ENCODE measurements at places on chromosomes 2 and 18.
A peak's percentile ranks its signal among the peaks of the same experiment; 100 is the strongest.

DNA sequence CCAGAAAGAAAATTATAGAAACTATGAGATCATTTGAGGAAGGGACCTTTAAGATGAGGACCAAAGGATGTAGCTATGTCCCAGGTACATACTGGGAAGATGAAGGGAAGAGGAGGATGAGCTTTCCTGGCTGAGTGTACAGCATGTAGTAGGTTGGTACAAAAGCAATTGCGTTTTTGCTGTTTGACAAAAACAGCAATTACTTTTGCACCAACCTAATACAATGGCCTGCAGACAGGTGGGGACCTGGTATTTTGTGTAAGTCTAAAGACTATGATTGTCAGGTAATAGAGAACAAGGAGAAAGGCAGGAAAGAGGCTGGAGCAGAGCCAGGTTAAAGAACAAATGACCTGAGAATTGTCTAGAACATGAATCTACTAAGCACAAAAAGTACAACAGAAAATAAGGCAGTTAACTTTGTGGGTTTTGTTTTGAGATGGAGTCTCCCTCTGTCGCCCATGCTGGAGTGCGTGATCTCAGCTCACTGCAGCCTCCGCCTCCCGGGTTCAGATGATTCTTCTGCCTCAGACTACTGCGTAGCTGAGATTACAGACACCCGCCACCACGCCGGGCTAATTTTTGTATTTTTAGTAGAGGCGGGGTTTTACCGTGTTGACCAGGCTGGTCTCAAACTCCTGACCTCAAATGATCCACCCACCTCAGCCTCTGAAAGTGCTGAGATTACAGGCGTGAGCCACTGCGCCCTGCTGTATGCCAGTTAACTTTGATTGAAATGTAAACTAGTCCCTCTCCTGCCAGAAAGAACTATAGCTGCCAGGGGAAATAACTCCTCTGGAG, 3.2 kb upstream of the TGOLN2 start:
- no peak for DNase-seq

DNA sequence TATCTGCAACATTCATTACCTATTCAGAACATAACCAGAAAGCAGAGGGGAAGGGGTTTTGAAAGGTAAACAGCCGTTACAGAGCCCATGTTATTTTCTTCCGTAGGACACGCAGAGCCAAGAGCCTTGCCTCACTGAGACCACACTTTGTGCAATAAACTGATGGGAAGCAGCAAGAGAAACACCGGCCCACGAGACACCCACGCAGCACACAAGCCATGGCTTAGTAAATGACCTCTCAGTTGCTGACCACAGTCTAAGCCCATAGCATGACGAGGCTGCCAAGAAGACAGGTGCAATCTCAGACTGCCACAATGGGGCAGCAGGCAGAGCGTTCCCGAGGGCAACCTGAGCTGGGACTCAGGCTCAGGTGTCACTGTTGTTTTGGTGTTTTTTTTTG, 59.6 kb downstream of the CABYR start:
- no peak for DNase-seq

GRCh38 chr2:12767541-12767940, 50.8 kb downstream of the TRIB2 start:
- no peak for DNase-seq

GRCh38 chr2:94980406-94980805, 45.1 kb upstream of the MAL start:
- DNase-seq, result no peak

DNA sequence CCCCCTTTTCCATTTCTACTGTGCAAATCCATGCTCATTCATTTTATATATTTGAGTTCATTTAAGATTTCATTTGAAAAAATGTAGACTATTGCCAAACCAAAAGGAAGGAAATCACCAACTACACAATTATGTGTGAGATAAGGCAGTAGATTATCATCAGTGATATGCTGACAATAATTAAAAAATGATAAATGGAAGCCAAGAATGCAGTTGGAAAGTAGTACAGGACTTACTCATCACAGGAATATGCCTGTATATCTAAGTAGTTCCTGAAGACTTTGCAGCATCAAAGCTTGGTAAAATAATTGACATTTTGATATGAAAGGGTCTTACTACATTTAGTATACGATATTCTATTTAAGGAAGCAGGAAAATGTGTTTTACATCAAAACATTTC, 166.1 kb upstream of the OTX1 start:
- DNase-seq, result no peak

DNA sequence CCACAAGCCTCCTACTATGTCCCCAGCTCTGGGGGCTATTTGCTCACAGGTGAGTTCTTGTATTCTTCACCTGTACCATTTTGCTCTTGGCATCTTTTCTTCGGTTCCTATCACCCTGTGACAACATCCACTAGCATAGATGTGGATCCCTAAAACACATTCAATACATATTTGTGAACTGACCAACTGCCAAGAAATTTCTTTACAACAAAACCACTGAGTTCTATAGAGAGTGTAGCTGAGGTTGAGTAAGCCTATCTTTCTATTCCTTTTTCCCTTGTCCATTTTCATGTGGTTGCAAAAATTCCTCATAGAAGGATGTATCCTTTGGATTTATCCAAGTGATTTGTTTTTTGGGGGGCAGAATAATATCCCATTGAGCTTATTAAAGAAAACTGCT, 192.7 kb upstream of the ITGA4 start:
- no peak for DNase-seq

DNA sequence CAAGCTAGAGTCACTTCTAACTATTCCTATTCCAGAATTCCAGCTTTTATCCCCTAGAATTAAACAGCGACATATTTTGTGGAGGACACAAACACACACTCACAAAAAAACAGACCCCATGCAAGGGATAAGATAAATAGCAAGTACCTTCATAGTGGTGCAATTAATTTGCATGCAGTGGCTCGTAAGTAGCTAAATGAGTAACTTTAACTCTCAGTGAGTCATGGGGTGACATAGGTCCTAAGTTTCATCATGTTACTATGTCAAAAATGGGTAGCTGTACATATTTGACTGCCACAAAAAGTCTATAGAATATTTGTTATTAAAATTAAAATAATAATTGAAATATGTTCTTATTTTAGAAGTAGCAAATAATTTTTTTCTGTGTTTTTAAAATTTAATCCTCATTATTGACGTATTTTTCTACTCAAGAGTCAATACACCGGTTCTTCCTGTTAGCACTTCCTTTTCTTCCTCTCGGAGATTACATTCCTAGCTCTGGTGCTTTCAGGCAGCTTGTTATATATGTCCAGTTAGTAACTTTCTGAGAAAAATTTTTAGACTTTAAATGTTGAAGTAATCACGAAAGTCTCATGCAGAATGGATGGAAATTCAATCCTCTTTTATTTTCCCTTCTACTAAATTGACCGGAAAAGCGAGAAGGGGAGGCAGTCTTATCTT, 247.0 kb downstream of the KCNH7 start:
- no peak for DNase-seq

GRCh38 chr2:158745067-158745865, 49.9 kb upstream of the DAPL1 start:
- peak; percentile 68 for DNase-seq

DNA sequence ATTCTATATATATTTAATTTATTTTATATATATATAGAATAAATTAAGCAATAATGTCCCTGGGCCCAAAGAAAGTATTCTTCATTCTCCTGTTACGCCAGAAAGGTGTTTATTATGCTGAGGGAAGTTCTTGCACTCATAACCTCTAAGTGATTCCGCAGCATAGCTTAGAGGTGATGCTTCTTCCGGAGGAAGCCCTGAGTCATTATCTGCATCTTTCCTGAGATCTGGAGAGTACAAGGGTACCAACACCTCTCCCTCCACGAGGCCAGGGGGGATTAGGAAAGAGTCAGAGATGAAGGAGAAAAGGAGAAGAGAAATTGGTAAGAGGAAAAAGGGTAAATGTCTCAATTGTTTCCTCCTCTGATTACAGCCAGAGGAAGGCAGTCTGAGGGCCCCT, 43.1 kb upstream of the RTN4 start:
- DNase-seq, result no peak

DNA sequence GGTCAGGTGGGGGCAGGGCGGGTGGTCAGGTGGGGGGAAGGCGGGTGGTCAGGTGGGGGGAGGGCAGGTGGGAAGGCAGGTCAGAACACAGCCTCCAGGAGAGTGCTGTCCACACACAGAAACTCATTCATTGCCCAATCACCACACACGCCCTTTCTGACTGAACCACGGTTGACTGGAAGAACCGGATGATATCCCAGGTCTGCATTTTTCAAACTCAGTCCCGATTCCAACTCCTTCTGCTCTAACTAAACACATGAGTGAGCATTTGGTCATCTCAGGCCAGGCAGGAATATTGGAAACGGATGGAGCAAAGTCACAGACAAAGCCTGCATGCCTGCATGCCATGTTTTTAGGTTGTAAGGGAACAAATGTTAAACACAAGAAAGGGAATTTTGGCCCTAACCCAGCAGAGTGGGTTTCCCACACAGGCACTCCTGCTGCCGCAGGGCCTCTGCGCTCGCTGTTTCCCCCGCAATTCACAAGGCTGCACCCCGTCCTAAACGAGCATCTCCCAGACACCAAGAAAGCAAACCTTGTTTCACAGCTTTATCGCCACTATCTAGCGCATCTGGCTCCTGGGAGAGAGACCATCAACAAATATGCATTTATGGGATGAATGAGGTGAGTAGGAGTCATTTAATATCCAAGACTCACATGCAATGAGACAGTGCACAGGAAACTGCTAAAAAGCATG, 100.1 kb downstream of the ZNF516 start:
- peak; percentile 18 for DNase-seq

- DNase-seq, result no peak
These were observed 4.7 kb upstream of the ITSN2 start for GRCh38 chr2:24365051-24365450.

- peak; percentile 12 for DNase-seq
These were observed 392.4 kb downstream of the TXNL1 start for GRCh38 chr18:56245866-56246580.
